NCI-H1930 (cell line): ENCODE measurements at places on chromosomes 1 and 21.
A peak's percentile ranks its signal among the peaks of the same experiment; 100 is the strongest.

DNA sequence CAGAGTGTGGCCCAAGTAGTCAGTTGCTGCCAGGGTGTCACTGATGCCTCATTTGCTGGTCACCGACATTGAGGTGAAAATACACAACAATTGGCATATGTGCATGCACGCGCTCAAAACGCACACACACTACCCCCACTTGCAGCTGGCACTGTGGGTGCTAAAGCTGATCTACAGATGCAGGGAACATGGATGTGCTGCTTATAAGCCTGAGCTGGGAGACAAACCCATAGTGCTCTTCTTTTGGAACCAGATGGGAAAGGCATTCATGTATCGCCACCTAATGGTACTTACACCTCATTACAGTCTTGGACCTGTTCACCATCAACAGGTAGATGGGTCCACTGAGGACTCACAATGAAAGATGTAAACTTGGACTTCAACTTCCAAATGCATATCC is 70.3 kb upstream of the CAMK1G start:
- peak; percentile 11 for DNase-seq

- no peak for DNase-seq
Observed at GRCh38 chr1:18819986-18820790, 39.3 kb downstream of the TAS1R2 start.

DNA sequence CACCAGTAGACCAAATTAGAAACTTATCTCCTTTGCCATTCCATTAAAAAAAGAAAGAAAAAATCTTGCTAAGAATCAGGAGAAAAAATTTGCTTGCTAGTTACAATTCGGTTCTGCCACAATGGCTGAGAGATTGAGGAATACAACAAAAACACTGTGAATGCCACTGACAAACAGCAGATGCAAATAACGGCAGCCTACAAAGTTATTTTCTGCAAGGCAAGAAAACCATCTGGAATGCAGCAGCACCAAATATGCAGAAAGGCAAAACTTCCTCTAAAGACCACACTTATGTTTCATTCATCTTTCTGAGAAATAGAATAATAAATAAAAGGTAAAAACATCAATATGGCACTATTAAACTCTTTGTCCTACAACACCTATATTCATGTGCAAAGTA is 75.7 kb downstream of the ENAH start:
- no peak for DNase-seq

DNA sequence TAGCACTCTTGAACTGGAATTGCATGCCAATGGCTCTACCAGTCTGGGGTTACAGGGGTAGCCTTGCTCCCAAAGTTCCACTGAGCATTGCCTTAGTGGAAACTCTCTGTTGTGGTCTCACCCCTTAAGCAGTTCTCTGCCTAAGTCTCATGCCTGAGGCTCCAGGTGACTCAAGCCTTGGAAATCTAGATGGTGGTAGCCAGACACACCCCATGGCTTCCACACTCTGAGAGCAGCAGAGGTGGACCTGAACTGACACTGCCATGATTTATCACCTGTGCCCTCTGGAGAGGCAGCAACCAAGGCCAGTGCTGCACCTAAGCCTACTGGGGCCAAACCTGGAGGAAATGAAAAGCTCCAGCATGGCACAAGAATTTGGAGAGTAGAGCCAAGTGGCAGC is 285.7 kb upstream of the PKN2 start:
- DNase-seq: no peak

DNA sequence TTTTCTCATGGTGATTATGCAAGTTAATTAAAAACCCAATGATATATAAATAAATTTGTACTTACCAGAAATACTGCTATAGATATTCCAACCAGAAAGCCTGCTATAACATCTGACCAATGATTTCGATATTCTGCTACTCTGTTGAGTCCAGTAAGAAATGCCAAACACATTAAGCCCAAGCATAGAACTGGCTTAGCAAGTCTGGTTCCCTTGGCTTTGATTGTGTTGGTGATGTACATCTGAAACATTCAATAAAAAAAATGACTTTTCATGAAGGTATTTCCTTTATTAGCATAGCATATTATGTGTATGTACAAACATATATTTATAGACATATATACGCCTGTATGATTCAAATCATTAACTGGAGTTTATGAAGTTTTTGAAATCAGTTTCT is 82.8 kb downstream of the PLPPR5 start:
- DNase-seq: no peak

GRCh38 chr1:28573564-28573963 is 18.5 kb upstream of the RAB42 start:
- no peak for DNase-seq

DNA sequence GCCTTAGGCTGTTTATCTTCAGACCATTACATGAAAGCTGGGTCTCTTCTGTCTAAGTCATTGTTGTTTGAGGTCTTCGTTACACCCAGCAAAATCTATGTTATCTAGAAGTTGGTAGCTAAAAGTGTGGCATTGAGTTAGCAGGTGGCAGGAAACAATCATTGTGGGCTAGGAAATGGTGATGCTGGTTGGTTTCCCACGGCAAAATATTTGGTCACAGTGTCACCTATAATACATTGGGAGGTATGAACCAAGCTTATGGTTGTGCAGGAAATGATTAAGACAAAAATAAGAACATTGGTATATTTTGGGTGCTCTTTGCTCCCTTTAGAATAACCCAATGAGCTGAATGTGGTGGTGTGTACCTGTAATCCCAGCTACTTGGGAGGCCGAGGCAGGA is 169.7 kb downstream of the TRIM33 start:
- DNase-seq: no peak
